ENCODE measurements at places on chromosomes 11 and 22. TPM values are rescaled to one million over a fixed set of nuclear protein-coding genes. Genes with fewer than 3 reads are reported as not detected.
A peak's percentile ranks its signal among the peaks of the same experiment; 100 is the strongest.

DNA sequence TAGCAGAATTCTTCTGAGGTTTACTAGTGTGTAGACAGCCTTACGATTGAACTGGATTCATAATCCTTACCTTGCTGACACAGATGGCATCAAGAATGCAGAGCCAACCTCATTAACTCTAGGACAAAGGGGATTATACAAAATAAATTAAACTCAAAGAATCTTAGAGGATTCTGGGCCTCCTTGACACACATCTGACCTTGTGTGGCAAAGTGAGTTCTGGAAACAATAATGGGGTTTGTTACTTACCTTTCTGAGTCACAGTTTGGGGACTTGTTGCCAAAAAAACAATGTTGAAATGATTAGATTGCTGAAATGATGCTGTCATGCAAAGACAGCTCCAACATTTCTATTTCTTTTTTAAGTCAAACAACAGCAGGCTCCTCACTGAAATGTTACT is 179.1 kb upstream of the ISX start:
- peaks cover 1% of the 10 kb centered on the region for H3K27me3 ChIP-seq
- DNase-seq: no peak
- H3K36me3 ChIP-seq: no peaks in the 10 kb centered on the region
- H3K4me3 ChIP-seq: no peak overlapping the region
- H3K27ac ChIP-seq: no peak overlapping the region

GRCh38 chr22:24337894-24338645 is 67.4 kb downstream of the SPECC1L start:
- H3K27ac ChIP-seq: no peak overlapping the region
- H3K4me1 ChIP-seq: peaks cover 6% of the 10 kb centered on the region
- no peak overlapping the region for H3K4me3 ChIP-seq

GRCh38 chr11:6824136-6824823 is 21.2 kb upstream of the OR10A5 start:
- no peaks in the 10 kb centered on the region for H3K36me3 ChIP-seq
- peaks cover 16% of the 10 kb centered on the region for H3K27me3 ChIP-seq
- no peak overlapping the region for H3K4me3 ChIP-seq
- DNase-seq: no peak

DNA sequence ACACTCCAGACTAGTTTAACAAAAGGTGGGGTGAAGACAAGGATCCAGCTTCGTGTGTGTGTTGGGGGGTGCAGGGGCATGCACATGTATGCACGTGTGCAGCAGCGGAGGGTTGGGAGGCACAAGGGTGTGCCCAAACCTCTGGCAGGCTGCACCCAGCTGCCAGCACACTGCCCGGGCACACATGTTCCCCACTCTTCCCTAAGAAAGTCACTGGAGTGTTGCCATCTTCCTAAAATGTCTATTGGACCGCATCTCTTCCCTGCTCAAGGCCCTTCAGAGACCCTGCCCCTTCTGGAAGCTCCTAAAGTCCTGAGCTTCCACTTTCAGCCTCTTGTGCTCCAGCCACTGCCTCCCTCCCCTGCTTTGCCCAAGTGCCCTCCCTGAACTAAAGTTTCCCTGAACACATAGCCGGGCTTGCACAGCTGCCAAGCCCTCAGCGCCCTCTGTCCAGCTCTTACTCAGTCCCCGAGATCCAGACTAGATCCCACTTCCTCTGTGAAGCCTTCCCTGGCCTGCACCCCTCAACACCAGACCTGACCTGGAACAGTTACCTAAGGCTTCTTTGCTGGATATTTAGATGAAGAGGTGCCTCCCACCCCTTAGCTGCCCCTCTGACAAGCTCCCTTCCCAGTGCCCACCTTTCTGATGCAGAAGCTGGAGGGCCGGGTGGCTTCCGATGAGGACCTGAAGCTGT is 6.0 kb downstream of the CFL1 start:
- H3K27ac ChIP-seq: no peak overlapping the region
- no peaks in the 10 kb centered on the region for H3K27me3 ChIP-seq
- DNase-seq: no peak
- peaks cover 53% of the 10 kb centered on the region for H3K36me3 ChIP-seq
- no peak overlapping the region for H3K4me3 ChIP-seq

- no peak overlapping the region for H3K27ac ChIP-seq
- H3K36me3 ChIP-seq: no peaks in the 10 kb centered on the region
- H3K4me3 ChIP-seq: no peak overlapping the region
- no peak for DNase-seq
- no peaks in the 10 kb centered on the region for H3K4me1 ChIP-seq
- H3K27me3 ChIP-seq: peaks cover 5% of the 10 kb centered on the region
Measured at GRCh38 chr11:129613071-129613470, 202.6 kb upstream of the TMEM45B start.

DNA sequence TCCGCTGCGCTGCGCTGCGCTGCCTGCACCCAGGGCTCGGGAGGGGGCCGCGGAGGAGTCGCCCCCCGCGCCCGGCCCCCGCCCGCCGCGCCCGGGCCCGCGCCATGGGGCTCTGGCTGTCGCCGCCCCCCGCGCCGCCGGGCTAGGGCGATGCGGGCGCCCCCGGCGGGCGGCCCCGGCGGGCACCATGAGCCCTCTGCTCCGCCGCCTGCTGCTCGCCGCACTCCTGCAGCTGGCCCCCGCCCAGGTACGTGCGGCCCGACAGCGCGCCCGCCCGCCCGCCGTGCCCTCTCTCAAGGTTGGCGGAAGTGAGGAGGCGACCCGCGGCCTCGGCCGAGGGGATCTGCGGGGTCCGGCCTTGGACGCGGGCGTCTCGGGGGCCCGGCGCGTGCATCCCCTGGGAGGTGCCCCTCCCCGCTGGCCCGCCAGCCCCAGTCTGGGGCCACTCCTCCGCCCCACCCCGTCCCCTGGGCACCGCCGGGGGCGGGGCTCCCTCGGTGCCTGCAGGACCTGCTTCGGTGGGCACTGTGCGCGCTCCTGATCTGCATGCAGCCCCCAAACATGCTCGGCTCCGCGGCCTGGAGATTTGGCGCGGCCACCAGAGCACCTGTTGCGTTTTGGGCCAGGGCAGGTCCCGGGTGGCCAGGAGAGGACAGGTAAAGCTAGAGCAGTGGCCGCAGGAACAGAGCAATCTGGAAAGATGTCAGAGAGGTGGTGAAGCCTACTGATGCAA is 429 bp downstream of the VEGFB start:
- H3K27me3 ChIP-seq: no peaks in the 10 kb centered on the region
- peaks cover 17% of the 10 kb centered on the region for H3K4me1 ChIP-seq
- DNase-seq: peak; percentile 73
- peaks cover 27% of the 10 kb centered on the region for H3K36me3 ChIP-seq
- H3K4me3 ChIP-seq: peak overlapping the region; percentile 84

- H3K4me1 ChIP-seq: no peaks in the 10 kb centered on the region
- H3K36me3 ChIP-seq: no peaks in the 10 kb centered on the region
- no peak for DNase-seq
- no peak overlapping the region for H3K27ac ChIP-seq
- H3K27me3 ChIP-seq: peaks cover 2% of the 10 kb centered on the region
- H3K4me3 ChIP-seq: no peak overlapping the region
Measured at GRCh38 chr11:92401520-92401919, 176.9 kb downstream of the FAT3 start.

DNA sequence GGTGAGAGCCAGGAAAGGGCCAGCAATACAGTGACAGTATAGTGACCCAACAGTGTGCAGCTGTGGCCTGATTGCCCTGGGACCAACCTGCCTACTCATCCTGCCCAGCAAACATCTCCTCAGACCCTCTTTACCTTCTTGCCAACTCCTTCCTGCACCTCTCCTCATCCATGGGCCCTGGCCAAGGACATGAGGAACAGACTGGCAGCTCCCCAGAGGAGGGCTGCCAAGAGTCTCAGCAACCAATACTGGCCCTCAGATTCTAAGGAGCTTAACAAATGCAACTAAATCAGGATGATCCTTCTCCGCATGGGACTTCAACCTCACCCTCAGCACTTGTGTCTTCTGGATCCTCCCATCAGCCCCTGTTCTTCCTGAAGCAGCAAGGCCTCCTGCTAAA is 77.0 kb downstream of the RPL27A start:
- H3K4me1 ChIP-seq: no peaks in the 10 kb centered on the region
- no peaks in the 10 kb centered on the region for H3K36me3 ChIP-seq
- no peak overlapping the region for H3K27ac ChIP-seq
- H3K27me3 ChIP-seq: peaks cover 4% of the 10 kb centered on the region
- H3K4me3 ChIP-seq: no peak overlapping the region
- no peak for DNase-seq

DNA sequence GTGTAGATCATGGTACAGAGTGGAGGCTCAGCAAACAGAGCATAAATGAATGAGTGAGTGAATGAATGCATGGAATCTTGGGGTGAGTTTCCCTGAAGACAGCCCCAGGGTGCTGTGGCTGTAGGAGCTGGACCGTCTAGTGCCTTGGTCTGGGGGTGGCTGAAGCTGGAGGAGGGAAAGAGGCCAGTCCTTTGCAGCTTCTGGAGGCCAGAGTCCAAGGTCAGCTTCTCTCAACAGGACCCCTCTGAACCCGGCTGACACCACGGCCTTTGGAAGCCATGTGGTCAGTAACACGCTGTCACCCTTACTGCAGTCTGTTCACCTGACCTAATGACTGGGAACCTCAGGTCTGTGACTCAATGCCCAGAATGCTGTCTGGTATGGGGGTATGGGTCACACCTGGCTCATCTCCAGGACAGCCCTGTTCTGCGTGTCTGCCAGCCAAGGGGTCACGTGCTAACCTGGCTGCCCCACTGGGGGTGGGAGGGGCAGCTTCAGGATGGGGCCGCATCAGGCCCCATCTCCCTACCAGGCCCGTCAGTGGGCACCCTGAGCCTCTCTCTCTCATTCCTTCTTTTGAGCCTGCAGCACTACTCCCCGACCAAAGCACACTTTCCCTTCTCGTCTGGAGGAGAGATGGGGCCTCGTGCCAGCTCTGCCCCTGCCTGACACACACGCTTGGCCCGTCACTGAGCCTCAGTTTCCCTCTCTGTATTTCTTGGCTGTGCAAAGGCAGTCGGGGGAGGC is 24.1 kb upstream of the CHKA start:
- H3K27me3 ChIP-seq: no peaks in the 10 kb centered on the region
- no peak for DNase-seq
- H3K36me3 ChIP-seq: no peaks in the 10 kb centered on the region
- H3K4me1 ChIP-seq: peaks cover 12% of the 10 kb centered on the region

DNA sequence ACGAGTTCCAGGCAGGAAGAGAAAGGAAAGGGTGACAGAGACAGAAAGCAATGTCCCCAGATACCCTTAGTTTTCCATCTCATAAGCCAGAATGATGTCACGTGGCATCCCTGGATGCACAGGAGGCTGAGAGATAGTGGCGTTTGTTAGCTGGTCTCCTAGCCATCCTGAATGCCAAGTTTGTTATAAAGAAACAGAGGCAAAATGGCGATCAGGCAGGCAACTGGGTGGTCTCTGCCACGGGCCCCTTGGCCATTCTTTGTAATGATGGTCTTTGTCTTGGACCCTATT is 5.3 kb downstream of the SMIM38 start:
- no peaks in the 10 kb centered on the region for H3K36me3 ChIP-seq
- H3K4me3 ChIP-seq: no peak overlapping the region
- peaks cover 5% of the 10 kb centered on the region for H3K4me1 ChIP-seq
- no peaks in the 10 kb centered on the region for H3K27me3 ChIP-seq
- DNase-seq: no peak
- H3K27ac ChIP-seq: no peak overlapping the region

- no peak for DNase-seq
- no peak overlapping the region for H3K27ac ChIP-seq
Measured at GRCh38 chr11:116460156-116460920, 312.4 kb downstream of the BUD13 start.

DNA sequence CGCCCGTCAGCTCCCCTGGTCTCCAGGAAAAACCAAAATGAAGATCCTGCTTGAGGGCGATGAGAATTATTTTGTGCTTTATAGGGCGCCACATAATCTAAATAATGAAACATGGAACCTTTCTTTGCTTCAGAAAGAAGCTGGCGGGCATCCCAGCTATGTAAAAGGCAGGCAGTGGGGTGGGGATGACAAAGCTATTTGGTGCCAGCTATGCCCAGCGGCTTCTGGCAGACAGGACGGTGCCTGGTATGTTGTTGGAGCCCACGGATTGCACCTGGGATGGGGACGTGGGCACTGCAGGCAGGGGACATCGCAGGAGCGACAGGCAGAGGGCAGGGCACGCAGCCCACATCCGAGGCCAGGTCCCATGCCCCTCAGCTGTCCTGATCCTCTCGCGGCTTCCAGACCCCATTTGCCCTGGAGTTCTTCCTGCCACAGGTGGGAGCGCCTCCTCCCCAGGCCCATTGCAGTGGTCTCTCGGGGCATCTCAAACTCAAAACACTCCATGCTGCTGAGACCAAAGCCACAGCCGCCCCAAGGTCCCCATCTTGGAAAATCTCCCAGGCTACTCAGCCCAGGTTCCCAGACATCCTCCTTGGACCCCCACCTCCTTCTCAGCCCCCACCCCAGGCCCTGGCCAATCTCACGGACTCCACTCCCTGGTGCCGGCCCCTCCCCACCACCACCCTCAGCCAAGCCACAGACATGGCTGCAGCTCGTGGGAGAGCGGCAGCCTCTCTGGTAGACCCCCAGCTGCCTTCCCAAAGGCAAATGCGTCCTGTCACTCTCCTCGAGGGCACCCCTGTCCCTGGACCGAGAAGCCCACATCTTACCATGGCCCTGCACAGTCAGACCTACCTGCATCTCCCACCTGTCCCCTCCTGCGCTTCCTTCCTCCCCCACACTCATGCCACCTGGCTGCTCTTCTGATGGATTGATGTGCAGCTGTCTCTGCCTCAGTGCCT is 45.7 kb downstream of the SHISAL1 start:
- H3K4me1 ChIP-seq: no peaks in the 10 kb centered on the region
- H3K4me3 ChIP-seq: no peak overlapping the region
- no peaks in the 10 kb centered on the region for H3K36me3 ChIP-seq
- H3K27me3 ChIP-seq: no peaks in the 10 kb centered on the region
- DNase-seq: no peak
- no peak overlapping the region for H3K27ac ChIP-seq

GRCh38 chr11:44883277-44883676 is 67.4 kb downstream of the TP53I11 start:
- H3K27me3 ChIP-seq: no peaks in the 10 kb centered on the region
- no peaks in the 10 kb centered on the region for H3K36me3 ChIP-seq
- H3K27ac ChIP-seq: no peak overlapping the region
- H3K4me1 ChIP-seq: no peaks in the 10 kb centered on the region
- no peak for DNase-seq
- no peak overlapping the region for H3K4me3 ChIP-seq

The MCHR1 gene
- total RNA-seq: not detected

The CRYBB3 gene
- total RNA-seq: 0.34 TPM

The VSIG2 gene
- not detected for total RNA-seq

The FAM111B gene
- total RNA-seq: 38.9 TPM

The IGLL1 gene
- not detected for total RNA-seq

The FOLR2 gene
- total RNA-seq: not detected
